ENCODE measurements at places on chromosomes 1 and 21.

- no peak for DNase-seq
Measured at GRCh38 chr1:213425376-213426030, 374.5 kb downstream of the RPS6KC1 start.

DNA sequence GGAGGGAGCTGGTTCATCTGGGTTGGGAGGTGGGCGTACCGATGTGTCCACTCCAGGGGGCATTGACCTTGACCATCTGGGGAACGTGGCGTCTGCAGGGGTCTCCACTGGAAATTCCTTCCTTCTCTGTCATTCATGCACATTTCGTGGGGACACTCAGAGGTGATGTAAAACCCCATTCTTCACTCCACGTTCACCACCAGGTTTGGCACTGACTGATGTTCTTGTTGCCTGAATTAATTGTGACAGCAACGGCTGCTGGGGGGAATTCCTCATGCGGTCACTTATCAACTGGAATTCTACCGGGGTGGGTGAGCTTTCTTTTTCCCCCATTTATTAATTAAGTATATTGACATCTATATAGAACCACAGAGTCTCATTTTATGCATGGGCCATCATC is 18.1 kb upstream of the POFUT2 start:
- DNase-seq: no peak

GRCh38 chr1:25802915-25803314 is 2.9 kb downstream of the SELENON start:
- no peak for DNase-seq

DNA sequence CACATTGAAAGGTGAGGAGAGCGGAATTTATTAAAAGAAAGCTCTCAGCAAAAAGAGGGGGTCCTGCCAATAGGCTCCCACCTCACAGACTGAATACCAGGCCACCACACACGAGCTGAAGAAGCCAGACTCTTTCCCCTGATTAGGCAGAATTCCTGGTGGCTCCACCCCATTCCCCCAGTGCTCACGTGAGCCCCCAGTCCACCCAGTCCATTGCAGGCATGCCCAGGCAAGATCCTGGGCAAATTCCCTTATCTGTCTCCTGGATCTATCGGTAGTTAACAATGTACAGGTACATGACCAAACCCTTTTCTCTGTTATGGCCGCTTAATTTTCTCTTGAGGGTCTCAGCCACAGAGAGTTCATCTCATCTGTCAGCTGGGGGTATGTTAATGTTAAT is 54.6 kb upstream of the BTG3 start:
- no peak for DNase-seq

DNA sequence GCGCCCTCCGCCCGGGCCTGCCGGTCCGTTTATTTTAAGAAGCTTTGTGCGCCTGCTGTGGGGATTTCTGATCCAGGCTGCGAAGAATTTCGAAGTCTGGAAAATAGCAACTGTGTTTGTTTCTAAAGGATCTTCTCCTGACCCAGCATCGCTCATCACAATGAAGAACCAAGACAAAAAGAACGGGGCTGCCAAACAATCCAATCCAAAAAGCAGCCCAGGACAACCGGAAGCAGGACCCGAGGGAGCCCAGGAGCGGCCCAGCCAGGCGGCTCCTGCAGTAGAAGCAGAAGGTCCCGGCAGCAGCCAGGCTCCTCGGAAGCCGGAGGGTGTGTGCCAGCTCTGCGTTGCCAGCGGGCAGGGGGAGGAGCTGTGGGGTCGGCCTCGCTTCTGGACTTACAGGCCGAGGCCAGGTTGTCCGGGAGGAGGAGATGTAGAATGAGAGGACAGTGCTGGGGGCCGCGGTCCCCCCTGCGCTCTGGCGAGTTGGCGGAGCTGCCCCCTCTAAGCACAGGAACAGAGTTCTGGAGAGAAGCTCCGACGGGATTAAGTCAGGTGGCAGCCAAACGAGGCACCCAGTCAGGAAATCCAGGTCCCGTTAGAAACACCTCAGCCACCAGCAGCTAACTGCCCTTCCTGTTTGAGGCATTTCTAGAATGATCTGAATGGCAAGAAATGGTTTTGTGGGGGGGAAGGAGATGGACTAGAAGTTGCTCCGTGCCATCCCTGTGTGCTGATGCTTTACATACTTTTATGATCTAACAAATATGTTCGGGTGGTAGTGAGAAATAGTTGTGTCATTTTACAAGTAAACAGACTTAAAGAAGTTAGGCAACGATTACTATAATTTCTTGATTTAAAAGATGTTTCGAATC is 948 bp downstream of the TXLNA start:
- peak; percentile 28 for DNase-seq
